ENCODE measurements at places on chromosomes 13 and 19.

GRCh38 chr19:35142606-35143230 lies 337 bp upstream of the FXYD7 start:
- DNase-seq: no peak

DNA sequence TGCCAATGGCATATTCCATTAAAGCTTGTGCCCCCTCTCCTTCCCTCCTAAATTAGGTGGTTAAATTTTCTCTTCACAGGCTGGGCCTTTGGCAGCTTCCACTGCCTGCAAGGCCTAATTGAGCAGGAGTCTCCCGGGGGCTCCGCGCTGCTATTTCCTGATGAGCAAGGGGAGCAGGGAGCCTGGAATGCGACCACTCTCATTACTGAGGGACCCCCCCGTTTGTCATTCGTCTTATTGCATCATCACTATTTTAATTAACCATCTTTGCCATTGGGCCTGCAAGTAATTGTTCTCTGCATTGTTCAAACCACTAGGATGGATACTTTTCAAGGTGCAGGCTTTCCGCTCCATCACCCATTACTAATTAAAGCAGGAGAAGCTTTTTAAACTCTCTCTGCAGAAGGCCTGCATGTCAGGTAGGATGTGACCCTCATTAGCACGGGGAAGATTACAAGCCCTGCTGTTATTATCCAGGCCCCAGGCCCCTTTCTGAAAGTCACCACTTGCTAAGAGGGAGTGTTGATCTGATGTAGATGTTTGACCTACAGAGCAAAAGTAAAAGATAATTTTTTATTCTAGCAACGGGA lies 142.3 kb downstream of the OXGR1 start:
- no peak for DNase-seq

- DNase-seq: peak; percentile 67
Observed at GRCh38 chr13:95480131-95480545, 72.4 kb upstream of the CLDN10 start.

- DNase-seq: no peak
Observed at GRCh38 chr13:80798576-80799133, 457.7 kb upstream of the SPRY2 start.

DNA sequence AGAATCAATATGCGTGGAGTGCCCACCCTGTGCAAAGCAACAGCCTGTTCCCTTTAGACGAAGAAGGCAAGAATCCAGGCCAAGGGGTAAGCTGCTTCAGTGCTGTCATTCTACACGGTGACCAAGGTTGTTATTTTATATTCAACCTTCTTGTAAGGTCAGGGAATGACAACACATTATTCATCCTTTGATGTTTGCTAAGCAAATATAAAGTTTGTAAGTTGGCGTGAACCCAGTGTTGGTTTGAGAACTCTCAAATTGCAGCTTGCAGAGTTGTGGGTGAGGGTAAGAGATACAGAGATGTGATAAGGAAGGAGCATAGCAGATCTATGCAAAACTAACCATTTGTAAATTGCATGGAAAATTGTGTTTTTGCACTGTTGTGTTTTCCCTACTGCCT lies 436.7 kb downstream of the FGF9 start:
- no peak for DNase-seq

DNA sequence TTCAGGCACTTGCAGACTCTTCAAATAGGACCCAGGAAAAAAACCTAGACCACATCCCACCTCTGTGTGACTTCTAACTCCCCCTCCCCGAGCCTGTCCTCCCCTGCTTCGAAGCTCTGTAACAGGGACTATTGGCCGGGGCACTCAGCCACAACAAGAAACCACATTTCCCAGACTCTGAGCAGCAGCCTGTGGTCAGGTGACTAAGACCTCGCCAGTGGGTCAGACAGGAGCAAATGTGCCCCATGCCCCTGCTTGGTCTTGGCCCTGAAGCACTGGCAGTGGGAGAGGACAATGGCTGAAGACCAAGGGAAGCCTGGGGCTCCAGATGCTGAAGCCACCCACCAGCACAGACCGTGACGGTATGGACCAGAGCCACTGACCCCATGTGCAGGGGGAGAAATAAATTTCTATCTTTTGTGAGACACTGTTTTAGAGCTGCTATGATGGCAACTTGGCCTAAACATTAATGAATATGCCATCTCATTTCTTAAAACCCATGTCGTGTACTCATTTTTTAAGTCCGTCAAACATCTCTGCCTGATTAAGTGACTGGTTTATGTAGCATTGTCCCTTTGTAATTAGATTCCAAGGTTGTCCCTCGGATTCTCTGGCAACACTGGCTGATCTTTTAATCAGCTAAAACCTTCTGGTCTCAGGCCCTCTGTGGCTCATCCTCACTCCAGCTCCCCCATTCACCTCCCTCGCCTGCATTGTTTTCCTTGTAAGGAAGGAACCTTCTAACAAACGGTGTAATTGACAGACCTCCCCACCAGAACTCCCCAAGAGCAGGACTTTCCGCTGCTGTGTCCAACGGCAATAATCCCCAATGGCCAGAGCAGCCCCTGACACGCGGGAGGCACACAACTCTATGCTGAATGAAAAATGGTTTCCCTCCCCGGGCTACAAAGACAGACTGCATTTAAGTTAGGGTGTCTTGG lies 98.4 kb downstream of the STK24 start:
- no peak for DNase-seq

GRCh38 chr13:75399168-75399878 lies 82.6 kb downstream of the TBC1D4 start:
- DNase-seq: no peak

DNA sequence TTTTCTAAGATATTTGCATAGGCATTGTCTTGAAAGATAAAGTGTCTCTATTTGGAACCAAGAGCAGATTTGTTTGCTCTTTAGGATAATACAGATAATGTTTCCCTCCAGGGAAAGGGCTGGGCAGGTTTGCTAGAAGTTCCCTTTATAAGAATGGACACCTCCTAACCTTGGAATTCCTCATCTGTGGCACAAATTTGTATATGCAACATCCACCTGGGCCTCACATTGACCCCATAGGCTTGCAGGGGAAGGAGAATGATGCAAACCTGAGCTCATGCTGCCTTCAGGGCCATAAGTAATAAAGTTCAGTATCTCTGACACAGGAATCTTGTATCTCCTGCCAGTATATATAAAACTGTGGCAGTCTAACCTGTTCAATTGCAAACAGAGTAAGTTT lies 508.4 kb upstream of the MIR17HG start:
- no peak for DNase-seq

GRCh38 chr13:78787190-78787589 lies 128.2 kb upstream of the OBI1 start:
- no peak for DNase-seq

- DNase-seq: peak; percentile 84
Observed at GRCh38 chr13:33610438-33611120, 207.4 kb upstream of the RFC3 start.

DNA sequence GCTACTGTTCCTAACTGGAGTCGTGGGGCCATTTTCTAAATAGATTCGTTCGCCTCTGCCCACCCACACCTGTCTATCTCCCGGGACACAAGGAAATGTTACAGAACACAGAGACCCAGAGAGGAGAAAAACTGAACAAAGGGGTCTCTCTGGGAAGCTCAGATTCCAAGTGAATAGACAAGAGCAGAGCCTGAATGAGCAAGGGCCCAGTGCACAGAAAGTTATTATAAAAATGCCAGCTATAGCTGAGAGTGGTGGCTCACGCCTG lies 27.2 kb upstream of the FEM1A start:
- DNase-seq: no peak

DNA sequence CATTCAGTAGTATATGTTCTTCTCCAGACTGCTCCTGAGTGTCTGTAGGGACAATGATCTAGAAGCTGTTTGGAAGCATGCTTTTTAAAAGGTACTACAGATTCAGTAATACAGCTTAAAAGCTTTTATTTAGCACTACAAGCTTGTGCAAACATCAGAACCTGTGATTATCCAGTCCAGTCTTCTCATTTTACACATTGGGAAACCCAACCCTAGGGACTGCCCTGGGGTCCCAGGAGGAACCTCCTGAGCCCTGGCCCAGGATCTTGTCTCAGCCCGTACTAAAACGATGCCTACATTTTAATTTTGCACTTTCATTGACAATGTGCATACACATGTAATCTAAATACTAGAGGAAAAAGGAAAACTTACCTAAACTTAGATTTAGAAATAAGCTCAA lies 12.5 kb downstream of the DOCK9 start:
- no peak for DNase-seq

DNA sequence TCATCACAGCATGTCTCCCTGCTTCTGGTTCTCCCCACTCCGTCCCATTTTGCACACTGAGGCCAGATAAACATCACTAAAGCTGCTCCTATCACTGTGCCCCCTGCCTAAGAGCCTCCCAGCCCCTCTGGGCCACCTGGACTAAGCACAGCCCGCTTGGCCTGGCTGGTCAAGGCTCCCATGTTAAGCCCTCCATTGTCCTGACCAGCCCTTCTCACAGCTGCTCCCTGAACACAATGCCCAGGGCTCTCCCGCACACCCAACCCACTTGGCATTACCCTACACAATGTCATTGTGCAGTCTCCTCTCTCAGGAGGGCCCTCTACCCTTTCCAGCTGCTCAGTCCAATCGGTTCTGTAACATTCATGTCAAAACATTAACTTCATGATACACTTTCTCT lies 133.4 kb downstream of the NUFIP1 start:
- no peak for DNase-seq

DNA sequence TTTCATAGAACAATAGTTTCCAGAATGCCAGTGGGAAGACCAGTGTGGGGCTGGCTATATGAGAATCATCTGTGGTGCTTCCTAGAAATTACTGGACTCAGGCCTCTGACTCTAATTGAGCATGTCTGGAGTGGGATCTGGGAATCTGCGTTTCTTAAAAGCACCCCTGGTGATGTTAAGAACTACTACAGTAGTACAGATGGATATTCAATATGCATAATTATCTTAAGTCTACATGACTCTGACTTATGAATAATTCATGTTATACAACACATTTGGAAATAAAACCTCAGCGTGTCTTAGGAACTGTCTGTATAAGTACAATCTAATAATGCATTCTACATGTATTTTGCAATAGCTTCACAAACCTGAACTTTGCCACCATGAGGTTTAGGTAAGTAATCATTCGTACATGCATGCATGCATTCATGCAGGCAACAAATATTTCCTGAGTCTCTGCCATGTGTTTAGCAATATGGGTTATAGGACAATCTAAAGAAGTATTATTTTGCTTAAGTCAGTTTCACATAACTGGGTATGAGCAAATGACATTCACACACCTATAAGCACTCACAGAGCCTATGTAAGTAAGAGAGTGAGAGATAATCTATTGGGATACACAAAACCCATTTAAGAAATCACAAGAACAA lies 62.0 kb downstream of the EPSTI1 start:
- no peak for DNase-seq

GRCh38 chr13:93767917-93768409 lies 541.4 kb downstream of the GPC6 start:
- DNase-seq: no peak

All from ascending aorta (tissue), 2 donors.